ENCODE measurements at places on chromosomes 6 and 20.

- DNase-seq, result no peak
Observed at GRCh38 chr6:106530502-106530901, 98.8 kb downstream of the RTN4IP1 start.

- no peak for DNase-seq
Observed at GRCh38 chr20:23200413-23200812, 114.3 kb upstream of the CD93 start.

GRCh38 chr6:13718123-13718458 is 6.5 kb upstream of the RANBP9 start:
- DNase-seq, result no peak

DNA sequence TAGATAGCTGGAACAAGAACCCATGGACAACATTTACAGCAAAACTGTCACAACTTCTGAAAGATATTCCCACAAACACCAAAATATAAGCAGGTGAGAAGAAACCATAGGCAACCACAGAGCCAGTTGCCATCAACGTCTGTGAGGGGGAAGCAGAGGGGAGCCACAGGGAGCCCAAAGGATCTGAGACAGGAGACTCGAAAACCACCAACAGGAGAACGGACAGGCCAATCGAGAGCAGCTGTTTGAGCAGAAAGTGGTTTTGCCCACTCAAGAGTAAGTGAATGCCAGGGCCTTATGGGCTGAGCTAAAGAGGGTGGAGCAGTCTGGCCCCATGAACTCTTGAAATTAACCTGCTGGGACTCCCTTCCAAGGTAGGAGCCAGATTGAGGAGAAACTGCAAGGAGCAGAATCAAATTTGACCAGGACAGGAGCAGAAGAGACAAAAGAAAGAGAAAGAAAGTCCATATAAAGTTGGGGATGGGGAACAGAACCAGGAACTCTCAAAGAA is 195.4 kb downstream of the ANKRD60 start:
- DNase-seq, result no peak

DNA sequence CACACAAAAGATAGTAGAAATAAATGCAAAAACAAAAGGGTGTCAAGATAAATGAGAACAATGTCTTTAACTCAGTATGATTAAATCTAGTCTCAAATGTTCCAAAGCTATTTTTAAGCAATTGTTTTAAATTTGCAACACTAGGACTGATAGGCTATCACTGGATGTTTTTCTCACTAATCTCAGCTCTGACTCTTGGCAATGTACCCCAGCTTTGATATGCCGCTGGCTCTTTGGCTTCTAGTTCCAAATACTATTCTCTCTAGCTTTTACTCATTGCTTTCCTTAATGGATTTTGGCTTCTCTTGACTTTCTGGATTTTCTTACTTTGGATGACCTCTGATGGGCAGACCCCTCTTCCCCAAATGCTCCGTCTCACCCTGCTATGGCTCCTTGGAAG is 116.0 kb upstream of the SLC35B3 start:
- no peak for DNase-seq

- DNase-seq, result no peak
Observed at GRCh38 chr6:42726026-42726425, 3.6 kb upstream of the PRPH2 start.

DNA sequence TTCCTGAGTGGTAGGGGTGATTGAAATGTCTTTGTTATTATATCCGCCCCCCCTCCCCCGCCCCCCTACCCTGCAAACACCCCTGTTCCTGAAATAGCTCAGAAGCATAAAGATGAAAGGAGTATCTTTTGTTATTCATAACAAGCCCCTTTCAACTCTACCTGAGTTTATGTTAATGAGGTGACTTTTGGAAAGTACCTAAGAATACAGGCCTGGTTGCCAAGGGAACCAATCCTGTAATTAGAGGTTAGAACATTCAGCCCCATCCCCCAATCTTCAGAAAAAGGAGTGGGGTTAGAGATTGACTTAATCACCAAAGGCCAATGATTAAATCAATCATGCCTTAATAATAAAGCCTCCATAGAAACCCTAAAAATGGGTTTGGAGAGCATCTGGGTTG is 979.2 kb upstream of the GJE1 start:
- DNase-seq, result no peak

- no peak for DNase-seq
Observed at GRCh38 chr6:139296927-139297326, 5.1 kb upstream of the TXLNB start.

DNA sequence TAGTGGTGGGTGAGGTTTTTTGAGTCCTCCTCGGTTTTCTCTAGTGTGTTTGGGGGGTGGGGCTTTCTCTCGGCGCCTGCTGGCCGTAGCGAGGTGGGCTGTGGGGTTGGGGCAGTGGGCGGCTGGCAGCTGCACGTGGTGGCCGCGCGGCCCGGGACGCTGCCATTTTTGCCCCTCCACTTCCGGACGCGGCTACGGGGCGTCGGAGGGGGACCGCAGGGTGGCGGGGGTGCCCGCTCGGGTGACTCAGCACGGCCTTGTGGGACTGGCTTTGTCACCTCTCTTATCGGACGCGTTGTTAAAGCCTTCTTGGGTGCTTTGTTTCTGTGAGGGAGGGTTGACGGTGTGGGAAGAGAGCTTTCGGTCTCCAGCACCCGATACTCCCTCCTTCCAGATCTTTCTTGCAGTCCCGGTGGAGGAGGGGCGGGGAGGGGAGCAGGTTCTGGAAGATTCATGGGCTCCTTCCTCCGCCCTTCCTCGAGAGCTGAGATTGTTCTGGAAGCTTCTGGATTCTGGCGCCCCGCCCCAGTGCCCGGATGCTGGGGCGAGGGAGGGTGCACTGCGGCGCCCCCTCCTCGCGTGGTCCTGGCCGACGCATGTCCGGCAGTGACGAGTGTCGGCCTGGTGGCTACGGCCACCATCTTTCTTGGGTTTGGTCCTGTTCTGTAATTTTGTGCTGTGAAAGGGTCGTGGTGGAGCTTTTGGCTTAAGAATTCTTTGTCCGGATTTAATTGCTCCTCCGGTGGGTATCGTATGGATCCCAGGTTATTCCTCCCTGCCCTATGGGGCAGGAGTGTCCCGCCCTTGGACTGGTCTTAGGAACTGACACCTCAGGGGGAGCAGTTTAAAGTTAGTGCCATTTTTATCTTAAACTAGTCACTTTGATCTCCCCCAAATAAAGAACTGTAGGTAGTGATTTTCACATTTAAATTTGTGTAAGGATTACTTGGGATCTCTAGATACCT is 719 bp downstream of the HSP90AB1 start:
- no peak for DNase-seq

Measured in NCI-H460 (cell line).